Epithelial cell of esophagus (primary cell): ENCODE measurements at places on chromosomes 2 and 18.
A peak's percentile ranks its signal among the peaks of the same experiment; 100 is the strongest.

GRCh38 chr2:59733970-59734369 lies 819.5 kb downstream of the BCL11A start:
- no peak for DNase-seq

DNA sequence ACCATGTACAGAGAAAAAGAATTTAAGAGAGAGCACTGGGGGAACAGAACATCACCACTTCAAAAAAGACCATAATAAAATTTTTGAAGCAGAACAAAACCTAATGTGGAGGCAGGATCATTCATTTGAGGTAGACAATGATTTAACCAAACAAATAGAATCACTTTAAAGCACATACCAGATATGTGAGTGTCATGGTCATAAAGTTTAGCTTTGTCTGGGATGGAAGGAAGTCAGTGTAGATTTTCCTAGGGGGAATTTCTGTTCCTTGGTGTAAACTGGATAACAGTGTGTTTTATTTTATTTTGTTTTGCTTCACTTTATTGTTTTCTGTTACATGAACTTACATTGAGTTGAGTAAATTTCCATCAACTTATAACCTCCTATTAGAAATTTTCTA lies 120.8 kb downstream of the CRIM1 start:
- DNase-seq: no peak

DNA sequence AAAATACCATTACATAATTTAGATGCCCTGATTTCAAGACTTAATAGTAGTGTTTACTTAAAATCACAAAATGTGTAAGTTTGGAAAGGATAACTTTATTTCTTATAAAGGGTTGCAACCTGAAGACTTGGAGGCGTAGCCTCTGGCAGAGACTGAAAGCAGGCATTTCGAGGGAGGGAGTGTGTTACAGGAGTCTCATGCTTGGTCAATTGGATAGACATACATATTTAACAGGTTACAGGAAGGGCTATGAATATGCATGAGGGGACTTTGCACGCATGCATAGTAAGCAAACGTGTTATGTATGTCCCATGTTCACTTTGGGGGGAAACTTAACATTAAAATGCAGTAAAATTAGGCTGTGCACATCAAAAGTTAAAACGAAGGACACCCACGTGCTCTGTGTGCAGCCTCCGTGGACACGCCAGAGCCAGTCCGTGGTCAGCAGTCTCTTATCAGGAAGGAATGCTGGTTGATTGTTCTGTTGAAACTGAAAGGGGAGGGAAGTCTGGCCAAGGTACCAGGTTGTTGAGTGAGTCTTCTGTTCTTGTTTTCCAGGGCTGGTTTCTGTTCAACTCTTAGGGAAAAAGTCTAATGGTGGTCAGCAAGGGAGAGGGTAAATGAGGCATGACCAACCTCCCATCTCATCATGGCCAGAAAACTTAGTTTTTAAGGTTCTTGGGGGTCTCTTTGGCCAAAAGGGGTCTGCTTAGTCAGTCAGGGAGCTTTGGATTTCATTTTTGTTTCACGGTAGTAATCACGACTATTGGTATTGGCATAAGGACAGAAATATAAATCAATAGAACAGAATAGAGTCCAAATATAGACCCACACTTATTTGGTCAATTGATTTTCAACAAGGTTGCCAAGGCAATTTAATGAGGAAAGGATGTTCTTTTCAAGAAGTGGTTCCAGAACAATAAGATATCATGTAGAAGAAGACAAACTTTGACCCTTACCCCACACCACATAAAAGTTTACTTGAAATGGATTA lies 121.9 kb downstream of the MCFD2 start:
- no peak for DNase-seq

DNA sequence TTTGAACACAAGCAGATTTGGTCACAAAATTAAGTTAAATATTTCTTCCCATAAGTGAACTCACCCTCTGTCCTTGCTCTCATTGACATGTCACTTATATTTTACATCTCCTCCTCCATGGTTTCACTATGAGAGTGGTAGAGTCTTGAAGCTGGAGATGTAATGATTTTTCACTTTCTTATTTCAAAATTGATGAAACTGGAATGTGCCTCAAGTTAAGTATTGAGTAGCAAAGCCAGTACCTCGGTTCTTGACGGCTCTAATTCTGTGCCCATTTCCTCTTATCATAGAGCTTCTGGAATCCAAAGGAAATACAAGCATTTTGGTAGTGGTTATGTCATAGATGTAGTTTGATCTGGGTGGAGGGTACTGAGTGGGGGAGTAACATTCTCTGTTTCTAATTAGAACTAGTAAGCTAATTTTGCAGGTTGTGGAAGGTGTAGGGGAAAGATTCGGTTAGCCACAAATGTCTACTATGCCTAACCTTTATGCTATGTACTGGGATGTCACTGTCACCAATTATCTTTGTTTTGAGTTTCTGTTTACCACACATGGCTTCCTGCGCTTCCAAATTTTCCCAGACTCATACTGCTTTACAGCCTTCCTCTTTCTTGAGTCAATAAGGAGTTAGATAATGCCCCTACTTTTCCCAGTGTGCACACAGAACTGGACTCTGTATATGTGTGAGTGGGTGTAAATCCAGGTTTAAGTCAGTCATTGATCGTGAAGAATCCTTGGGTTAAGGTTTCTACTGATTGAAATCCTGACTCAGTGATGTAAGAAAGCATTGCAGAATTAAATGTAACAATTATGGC lies 96.8 kb downstream of the DIS3L2 start:
- DNase-seq: no peak

GRCh38 chr18:43547456-43547855 lies 270.2 kb upstream of the SYT4 start:
- DNase-seq: no peak

DNA sequence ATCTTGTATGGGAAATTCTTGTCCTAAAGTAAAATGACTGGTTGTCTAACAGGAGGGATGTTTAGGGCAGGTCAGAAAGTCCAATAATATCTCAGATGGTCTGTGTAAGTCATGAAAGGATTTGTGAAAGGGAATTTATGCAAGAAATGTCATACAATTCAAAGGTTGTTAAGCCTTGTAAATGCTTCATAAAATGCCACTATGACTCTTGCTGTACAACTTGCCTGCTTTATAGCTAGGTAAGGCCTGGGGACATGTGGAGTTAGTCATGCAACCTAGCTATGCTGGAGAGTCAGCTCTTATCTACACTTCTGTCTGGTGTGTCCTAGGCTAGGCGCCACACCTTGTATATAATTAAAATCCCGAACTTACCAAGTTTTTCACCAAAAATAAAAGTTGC lies 36.9 kb upstream of the VWA3B start:
- DNase-seq: peak; percentile 75

DNA sequence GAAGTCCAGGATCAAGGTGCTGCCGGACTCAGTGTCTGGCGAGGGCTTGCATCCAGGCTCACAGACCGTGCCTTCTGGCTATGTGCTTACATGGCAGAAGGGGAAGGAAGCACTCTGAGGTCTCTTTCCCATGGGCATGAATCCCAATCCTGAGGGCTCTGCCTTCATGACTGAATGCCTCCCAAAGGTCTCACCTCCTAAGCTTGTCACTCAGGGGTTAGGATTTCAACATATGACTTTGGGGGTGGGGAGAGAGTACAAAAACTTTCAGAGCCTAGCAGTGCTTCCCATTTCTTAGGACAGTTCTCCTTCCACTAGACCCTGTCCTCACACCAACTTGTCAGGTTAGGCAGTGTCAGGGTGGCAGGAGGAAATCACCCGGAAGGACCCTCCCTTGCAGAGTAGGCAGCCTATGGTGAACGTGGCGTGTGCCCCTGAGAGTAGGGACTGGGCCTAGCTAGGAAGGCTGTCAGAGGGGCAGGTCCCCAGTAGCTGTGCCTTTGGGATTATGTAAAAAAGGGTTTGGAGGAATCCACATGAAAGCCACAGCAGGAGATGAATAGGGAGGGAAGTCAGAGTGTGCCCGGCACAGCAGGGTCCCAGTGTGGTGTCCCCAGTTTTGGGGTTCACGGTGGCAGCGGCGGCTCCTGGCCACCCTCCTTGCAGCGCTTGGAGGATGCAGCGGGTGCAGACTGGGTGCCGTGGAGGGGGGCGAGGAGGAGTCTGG lies 233.3 kb downstream of the LDLRAD4 start:
- DNase-seq: no peak

- DNase-seq: peak; percentile 62
These were observed 744.3 kb upstream of the ACVR2A start for GRCh38 chr2:147100406-147101035.
